ENCODE measurements at places on chromosomes 16 and 17.

- DNase-seq, result no peak
These were observed 10.2 kb upstream of the NFATC3 start for GRCh38 chr16:68074850-68075555.

- DNase-seq, result no peak
These were observed 102.1 kb downstream of the PITPNC1 start for GRCh38 chr17:67479148-67479547.

DNA sequence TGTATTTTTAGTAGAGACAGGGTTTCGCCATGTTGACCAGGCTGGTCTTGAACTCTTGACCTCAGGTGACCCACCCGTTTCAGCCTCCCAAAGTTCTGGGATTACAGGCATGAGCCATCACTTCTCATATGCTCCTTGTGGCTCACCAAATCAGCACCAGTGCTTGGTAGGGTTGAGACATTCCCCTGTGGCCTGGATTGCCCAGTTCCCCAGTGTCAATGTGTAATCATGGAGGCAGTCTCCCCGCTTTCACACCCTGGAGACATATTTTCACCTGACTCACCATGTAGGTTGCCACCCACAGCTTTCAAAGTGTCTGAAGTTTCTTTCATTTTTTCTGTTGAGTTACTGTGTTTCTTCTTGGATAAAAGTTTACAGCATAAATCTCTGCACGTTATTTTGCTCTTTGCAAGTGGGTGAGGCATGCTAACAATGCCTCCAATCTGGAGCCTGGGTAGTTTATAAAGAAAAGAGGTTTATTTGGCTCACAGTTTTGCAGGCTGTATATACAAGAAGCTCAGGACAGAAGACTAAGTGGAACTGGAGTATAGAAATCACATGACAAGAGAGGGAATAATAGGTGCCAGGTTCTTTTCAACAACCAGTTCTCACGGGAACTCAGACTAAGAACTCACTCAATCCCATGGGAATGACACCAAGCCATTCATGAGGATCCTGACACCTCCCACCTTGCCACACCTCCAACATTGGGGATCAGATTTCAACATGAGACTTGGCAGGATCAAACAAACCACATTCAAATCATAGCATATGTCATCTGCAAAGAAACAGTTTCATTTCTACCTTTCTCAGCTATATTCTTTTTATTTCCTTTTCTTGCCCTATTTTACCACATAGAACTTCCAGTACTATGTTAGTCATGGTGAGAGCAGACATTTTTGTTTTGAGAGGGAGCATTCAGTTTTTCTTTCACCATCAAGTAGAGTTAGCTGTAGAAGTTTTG, 113.2 kb downstream of the PHKB start:
- peak; percentile 11 for DNase-seq

DNA sequence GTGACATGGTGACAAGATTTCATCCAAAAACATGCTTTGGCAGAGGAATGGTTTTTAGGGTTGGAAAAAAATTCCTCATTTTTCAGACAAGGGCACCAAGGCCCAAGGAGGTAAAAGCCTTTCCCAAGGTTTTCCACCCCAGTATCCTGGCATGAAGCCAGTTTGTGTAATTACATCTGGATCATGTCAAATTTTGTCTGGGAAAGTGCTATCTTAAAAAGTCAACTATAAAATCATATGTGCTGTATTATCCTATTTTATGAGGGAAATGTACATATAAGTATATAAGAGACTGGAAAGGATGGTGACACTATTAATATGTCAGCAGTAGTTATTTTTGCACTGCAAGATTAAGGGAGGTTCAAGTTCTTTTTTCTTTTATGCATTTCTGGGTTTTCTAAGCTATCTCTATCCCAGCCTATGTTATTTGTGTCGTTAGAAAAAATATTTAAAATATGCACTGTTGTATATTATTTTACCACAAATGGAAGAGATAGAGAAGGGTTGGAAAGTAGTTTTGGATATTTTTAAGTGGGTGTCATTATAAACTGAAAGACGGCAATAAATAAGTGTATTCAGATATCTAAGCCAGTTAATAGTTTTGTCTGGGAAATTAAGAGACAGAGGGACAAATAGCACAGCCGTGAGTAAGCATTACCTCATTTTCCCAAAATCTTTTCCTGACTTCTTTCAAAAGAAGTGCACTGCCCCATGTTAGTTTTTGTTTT, 13.5 kb upstream of the FBXO47 start:
- DNase-seq, result no peak

DNA sequence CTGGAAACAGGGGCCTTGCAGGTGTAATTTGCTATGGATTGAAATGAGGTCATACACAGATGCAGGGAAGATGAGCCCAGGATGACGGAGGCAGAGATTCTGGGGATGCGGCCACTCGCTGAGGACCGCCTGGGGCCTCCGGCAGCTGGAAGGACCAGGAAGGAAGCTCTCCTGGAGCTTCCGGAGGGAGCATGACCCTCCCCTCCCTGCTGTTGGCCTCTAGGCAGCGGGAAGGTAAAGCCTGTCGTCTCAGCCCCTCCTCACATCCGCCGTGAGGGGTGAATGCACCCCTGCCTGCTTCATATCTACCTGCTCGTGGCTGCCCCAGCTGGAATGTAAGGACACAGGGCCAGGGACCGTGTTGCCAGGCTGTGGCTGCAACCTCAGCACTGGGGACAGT, 29.1 kb upstream of the ZNF469 start:
- no peak for DNase-seq

GRCh38 chr17:2393954-2394749, 6.7 kb downstream of the MNT start:
- no peak for DNase-seq

GRCh38 chr17:36812762-36813161, 124.5 kb upstream of the LHX1 start:
- DNase-seq, result no peak

DNA sequence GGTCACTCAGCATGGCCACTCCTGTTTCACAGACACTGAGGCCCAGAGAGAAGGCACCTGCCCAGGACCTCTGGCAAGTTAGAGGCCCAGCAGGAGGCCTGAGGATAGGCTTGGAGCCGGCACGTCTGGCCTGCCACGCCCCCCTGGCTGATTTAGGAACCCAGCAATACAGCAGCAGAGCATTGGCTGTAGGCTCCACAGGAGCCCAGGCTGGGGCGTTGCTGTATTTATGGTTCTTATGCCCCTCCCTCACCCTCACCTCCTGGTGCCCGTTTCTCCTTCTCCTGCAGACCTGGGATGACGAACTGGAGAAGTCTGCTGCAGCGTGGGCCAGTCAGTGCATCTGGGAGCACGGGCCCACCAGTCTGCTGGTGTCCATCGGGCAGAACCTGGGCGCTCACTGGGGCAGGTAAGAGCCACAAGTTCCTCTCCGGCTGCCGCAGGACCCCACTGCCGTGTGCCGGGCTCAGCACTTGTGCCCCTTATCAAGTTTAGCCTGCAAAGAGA, 25.8 kb downstream of the CRISPLD2 start:
- DNase-seq, result no peak

DNA sequence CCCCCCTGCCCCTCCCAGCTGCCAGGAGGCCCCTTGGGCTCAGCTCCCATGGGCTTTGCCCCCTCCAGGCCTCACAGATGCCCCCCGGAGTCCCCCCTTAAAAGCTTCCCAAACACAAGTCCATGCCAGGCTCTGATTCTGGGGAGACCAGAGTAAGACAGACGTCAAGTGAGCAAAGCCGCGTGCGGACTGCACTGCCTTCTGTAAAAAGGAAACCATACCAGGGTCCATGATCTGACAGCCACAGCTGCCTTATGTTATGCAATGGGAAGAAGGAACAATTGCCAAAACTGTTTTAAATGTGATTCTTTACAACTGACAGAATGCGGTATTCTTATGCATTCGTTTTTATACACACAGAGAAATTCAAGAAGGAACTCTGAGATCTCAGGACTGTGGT, 17.9 kb upstream of the HEXD start:
- no peak for DNase-seq

GRCh38 chr17:75472119-75472518, 15.7 kb downstream of the TMEM94 start:
- DNase-seq, result peak; percentile 30

- DNase-seq, result no peak
These were observed 29.3 kb downstream of the WSCD1 start for GRCh38 chr17:6099492-6099891.

DNA sequence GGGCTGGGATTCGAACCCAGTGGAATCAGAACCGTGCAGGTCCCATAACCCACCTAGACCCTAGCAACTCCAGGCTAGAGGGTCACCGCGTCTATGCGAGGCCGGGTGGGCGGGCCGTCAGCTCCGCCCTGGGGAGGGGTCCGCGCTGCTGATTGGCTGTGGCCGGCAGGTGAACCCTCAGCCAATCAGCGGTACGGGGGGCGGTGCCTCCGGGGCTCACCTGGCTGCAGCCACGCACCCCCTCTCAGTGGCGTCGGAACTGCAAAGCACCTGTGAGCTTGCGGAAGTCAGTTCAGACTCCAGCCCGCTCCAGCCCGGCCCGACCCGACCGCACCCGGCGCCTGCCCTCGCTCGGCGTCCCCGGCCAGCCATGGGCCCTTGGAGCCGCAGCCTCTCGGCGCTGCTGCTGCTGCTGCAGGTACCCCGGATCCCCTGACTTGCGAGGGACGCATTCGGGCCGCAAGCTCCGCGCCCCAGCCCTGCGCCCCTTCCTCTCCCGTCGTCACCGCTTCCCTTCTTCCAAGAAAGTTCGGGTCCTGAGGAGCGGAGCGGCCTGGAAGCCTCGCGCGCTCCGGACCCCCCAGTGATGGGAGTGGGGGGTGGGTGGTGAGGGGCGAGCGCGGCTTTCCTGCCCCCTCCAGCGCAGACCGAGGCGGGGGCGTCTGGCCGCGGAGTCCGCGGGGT, at the start of gene CDH1:
Gene CDH1 (plus strand): TSS at position 247 of the 684 bp plus-strand sequence. CDS start 124 bp downstream, at position 371.
- DNase-seq, result peak; percentile 70

GRCh38 chr17:47676510-47677165, 17.3 kb upstream of the TBKBP1 start:
- no peak for DNase-seq

GRCh38 chr16:2779978-2780898, 3.2 kb upstream of the ELOB start:
- DNase-seq, result no peak

GRCh38 chr16:75372236-75372856, 61.0 kb downstream of the CFDP1 start:
- no peak for DNase-seq

DNA sequence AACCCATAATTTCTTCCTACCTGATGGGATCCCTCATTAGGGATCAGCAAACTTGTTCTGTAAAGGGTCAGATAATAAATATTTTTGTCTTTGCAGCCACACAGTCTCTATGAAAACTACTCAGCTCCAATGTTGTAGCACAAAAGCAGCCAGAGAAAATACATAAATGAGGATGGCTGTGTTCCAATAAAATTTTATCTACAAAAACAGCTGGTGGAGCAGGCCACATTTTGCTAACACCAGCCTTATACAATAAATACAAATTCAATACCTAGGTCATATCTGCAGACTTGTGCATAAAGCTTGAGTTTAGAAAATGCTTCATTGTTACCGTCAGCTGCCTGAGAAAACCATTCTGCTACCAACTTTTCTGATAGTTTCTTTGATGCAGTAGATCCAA, 38.4 kb upstream of the INTS2 start:
- no peak for DNase-seq

DNA sequence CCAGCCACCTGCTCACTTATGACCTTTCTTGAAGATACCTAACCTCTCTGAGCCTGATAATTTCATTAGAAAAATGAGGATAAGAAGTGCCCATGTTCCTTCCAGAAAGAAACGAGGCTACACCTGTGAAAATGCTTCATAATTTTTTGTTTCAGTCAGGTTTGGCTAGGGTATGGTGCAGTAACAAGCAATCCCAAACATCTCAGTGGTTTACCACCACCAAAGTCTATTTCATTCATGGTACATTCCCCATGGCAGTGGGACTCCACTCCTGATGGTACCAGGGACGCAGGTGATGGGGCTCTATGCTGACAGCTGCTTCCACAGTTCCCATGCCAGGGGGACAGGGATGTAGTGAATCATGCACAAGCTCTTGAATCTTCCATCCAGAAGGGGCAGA, 147.6 kb upstream of the CES5A start:
- no peak for DNase-seq

GRCh38 chr16:23081675-23082119, 67.6 kb downstream of the USP31 start:
- DNase-seq, result no peak

DNA sequence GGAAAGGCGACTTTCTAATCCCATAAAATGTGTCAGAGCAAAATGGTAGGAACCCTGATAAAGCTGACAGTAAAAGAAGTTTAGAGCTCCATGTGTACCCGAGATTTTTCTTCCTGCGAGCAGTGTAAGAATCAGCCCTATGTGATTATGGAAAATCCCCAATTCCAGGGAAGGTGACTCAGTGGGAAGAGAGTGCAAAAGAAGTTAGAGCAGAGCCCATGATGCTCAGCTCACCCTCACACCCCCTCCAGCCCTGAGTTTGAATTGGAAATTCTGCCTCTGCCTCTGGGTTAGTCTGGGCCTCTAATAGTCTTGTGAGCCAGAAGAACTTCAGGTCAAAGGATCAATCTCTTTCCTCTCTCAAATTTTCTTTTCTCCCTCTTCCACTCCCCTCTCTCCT, 12.5 kb downstream of the C17orf78 start:
- no peak for DNase-seq

GRCh38 chr16:21277927-21278706, at the start of gene CRYM:
Gene CRYM, minus strand, starts transcription at chr16:21278290. Its CDS starts 39 bp downstream, at chr16:21278251.
- DNase-seq, result peak; percentile 65

- DNase-seq, result no peak
These were observed 8.4 kb upstream of the CNTNAP4 start for GRCh38 chr16:76268824-76269223.

DNA sequence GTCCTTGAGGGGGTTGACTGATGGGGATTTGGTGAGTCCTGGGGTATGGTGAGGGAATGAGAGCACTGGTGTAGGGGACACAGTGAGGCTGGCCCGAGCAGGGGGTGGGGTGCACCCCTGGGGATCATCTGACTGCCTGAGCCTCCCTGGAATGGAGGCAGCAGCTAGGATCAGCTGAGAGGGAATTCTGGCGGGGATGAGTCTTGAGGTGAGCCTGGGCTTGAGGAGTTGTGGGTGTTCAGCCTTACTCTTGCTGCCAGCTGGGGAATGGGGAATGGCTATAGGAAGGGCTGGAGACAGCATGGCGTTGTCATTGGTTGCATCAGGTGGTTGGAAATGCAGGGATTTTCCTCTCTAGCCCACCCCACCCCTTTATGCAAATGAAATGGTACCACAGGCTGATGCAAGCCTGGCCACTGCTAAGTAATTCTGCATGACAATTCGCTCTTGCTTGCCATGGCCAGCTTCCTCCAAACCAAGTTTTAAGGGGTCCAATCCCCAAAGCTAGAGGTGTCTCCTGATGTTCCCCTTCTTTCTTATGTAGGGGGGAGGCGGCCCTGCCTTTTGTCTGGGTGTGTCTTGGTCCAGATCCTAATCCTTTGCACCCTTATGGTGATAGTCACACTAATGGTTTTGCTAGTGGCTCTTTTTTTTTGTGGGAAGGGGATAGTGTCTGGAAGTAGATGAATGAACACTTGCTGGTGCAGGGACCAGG, 7.5 kb downstream of the NFE2L1 start:
- DNase-seq, result no peak

- no peak for DNase-seq
These were observed 47.6 kb downstream of the GOSR1 start for GRCh38 chr17:30524847-30525246.

DNA sequence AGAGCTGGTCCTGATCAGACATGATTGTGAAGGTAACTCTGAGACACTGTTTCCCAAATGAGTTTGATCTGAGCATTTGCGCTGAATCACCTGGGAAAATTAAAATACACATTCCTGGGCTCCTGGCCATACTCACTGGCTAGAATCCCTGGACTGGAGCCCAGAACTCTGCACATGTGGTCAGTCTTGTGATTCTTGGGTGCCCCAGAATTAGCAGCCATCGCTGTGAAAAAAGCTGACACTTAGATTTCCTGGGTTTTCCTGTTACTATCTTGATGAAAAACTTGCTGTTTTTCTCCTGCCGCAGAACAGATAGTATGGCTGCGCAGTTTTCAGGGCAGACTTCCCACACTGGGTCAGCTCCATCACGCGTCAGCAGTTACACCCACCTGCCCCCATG, 24.6 kb downstream of the NECAB2 start:
- peak; percentile 30 for DNase-seq
